ENCODE measurements at places on chromosomes 12 and 14.

GRCh38 chr14:23644919-23645336 is 8.8 kb downstream of the DHRS2 start:
- no peak for DNase-seq

DNA sequence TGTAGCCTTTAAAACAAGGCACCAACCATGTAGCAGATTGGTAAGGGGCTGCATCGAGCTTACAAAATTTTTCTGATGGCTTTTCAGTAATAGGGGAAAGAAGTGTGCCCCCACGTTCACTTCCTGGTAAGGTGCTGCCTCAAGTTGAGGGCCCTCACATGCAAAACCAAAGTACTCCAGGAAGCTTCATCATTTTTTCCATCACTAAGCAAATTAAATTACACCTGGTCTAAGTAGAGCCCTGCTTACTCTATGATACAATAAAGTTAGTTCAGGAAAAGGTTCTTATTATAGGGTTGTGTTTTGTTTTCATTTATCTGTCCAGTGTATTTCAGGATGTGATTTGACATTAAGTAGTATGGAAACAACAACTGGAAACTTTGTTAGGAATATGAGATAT is 15.0 kb upstream of the AKAP5 start:
- DNase-seq: no peak

DNA sequence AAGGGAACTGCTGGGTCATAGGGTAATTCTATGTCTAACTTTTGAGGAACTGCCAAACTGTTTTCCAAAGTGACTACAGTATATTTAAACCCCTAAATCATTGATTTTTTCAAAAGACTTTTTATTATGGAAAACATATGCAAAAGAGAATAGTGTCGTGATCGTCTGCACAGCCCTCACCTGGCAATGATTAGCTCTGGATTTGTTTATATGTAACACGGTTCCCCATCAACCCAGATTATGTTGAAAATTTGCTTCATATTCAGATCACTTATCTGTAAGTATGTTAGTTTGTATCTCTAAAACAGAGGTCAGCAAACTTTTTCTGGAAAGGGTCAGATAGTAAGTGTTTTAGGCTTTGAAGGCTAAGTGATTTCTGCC is 52.7 kb downstream of the CCDC92 start:
- DNase-seq: no peak

GRCh38 chr12:52454411-52455201 is 2.7 kb upstream of the KRT6B start:
- DNase-seq: no peak

GRCh38 chr14:89340200-89341181 is 76.5 kb downstream of the FOXN3 start:
- DNase-seq: no peak

GRCh38 chr14:93103392-93104080 is 12.2 kb downstream of the ITPK1 start:
- DNase-seq: no peak

- DNase-seq: no peak
These were observed 78.4 kb upstream of the GZMB start for GRCh38 chr14:24712374-24712773.

DNA sequence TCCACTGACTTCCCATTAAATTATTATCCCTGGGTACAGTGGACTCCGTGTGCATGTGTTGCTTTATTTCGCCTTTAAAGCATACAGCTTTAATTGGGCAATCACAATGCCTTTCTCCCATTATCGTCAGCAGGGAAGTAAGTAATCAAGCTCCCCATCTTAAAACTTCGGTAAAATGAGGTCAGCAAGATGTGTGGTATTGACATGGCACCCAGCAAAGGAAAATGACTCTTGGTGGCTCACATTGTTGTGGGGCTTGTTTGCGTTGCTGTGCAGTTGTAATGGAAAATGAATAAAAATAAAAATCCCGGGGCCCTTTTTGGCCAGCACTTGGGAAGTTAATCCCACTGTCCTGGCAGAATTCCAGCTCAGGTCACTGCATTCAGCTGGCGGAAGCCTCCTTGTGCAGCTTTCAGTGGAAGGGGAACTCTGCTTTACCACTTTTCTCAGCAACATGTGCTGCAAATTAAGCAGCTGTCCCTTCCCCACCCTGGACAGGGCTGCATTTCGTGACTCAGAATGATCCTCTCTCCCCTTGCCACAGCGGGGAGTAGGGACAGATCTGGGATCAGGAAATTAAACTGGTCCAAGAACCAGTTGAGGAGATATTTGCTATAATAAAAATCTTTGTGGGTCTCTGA is 13.9 kb upstream of the ATP2A2 start:
- DNase-seq: peak; percentile 41

DNA sequence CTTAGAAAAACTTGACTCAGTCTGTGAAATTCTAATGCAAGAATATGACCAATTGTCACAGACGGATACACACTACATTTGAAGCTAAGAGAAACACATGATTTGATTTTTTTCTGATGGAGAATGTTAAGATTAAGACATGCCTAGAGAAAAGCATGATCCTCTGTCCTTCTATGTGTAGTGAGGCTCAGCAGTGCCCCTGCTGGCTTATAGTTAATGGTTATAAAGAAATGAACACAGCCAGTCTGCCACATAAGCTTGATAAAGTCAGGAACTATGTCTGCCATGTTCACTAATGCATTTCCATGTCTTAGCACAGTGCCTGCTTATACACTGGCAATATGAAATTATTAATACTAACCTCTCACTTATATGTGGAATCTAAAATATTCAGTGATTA is 168.1 kb upstream of the DAAM1 start:
- DNase-seq: no peak

DNA sequence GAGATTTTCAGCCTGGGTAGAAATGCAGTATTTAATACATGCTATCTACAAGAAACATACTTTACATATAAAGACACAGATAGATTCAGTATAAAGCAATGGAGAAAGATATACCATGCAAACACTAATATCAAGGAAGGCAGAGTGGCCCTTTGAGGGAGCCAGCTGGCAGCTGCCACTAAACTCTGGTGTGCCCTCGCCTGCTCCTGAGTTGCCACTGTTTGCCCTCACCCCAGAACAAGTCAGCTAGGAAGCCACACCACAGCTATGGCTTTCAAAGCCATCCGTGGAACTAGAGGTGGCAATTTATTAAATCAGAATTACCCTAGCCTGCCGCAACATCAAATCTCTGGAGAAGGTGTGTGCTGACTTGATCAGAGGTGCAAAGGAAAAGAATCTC is 18.3 kb downstream of the PXN start:
- DNase-seq: no peak

Measured in right kidney (tissue), 9 donors.